ENCODE measurements at places on chromosomes 2 and 18. TPM values are rescaled to one million over a fixed set of nuclear protein-coding genes. Genes with fewer than 3 reads are reported as not detected.

GRCh38 chr2:19140463-19141208, 217.8 kb downstream of the OSR1 start:
- H3K27me3 ChIP-seq, result no peaks in the 10 kb centered on the region
- DNase-seq, result no peak
- no peaks in the 10 kb centered on the region for H3K36me3 ChIP-seq

GRCh38 chr2:187228986-187229385, 219.1 kb downstream of the CALCRL start:
- no peaks in the 10 kb centered on the region for H3K4me1 ChIP-seq
- DNase-seq, result no peak
- H3K4me3 ChIP-seq, result no peak overlapping the region
- H3K27ac ChIP-seq, result no peak overlapping the region

- peaks cover 10% of the 10 kb centered on the region for H3K4me1 ChIP-seq
- H3K27me3 ChIP-seq, result no peaks in the 10 kb centered on the region
- peak overlapping the region; percentile 92 for H3K27ac ChIP-seq
- no peaks in the 10 kb centered on the region for H3K36me3 ChIP-seq
- peak overlapping the region; percentile 89 for H3K4me3 ChIP-seq
Observed at GRCh38 chr2:32008805-32009515, 1.8 kb downstream of the MEMO1 start.

GRCh38 chr2:100862081-100862480, 42.1 kb downstream of the NPAS2 start:
- no peak overlapping the region for H3K27ac ChIP-seq
- no peaks in the 10 kb centered on the region for H3K36me3 ChIP-seq
- H3K4me1 ChIP-seq, result peaks cover 15% of the 10 kb centered on the region
- no peaks in the 10 kb centered on the region for H3K27me3 ChIP-seq
- DNase-seq, result no peak

GRCh38 chr18:63128237-63128974, 191.2 kb downstream of the BCL2 start:
- H3K36me3 ChIP-seq, result no peaks in the 10 kb centered on the region
- H3K27me3 ChIP-seq, result no peaks in the 10 kb centered on the region
- DNase-seq, result no peak
- H3K4me1 ChIP-seq, result no peaks in the 10 kb centered on the region

GRCh38 chr2:80303006-80303908, 1.3 kb downstream of the LRRTM1 start:
- no peak for DNase-seq
- no peak overlapping the region for H3K27ac ChIP-seq
- peaks cover 55% of the 10 kb centered on the region for H3K27me3 ChIP-seq
- H3K4me1 ChIP-seq, result no peaks in the 10 kb centered on the region

Gene MYO3B
- polyA plus RNA-seq, result not detected

Gene LANCL1
- 26.0 TPM for polyA plus RNA-seq
